ENCODE measurements at places on chromosomes 1 and 21.

GRCh38 chr1:182301467-182302198, 90.0 kb downstream of the GLUL start:
- DNase-seq, result no peak

- no peak for DNase-seq
Measured at GRCh38 chr1:172638885-172639831, 19.7 kb upstream of the FASLG start.

- no peak for DNase-seq
Measured at GRCh38 chr1:89833183-89834082, 12.6 kb downstream of the LRRC8D start.

GRCh38 chr1:88730132-88730675, 46.1 kb downstream of the PKN2 start:
- no peak for DNase-seq

GRCh38 chr1:93578911-93579825, 102.5 kb downstream of the BCAR3 start:
- no peak for DNase-seq

DNA sequence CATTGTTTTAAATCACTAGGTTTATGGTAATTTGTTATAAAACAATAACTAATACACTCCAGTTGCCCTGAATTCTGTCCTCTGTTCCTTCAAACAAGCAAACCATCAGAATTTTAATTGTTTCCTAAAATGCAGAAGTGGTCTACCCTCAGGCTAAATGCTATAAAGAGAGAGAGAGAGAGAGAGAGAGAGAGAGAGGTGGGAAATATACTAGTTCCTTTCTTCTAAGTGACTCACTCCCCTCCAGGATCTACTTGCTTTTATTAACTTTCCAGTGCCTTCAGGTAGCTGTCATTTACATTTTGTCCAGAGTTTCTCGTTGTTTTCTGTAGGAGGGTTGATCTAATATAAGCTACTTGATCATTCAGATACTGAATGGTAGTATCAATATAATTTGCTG, 26.4 kb downstream of the LRRC53 start:
- DNase-seq, result no peak

DNA sequence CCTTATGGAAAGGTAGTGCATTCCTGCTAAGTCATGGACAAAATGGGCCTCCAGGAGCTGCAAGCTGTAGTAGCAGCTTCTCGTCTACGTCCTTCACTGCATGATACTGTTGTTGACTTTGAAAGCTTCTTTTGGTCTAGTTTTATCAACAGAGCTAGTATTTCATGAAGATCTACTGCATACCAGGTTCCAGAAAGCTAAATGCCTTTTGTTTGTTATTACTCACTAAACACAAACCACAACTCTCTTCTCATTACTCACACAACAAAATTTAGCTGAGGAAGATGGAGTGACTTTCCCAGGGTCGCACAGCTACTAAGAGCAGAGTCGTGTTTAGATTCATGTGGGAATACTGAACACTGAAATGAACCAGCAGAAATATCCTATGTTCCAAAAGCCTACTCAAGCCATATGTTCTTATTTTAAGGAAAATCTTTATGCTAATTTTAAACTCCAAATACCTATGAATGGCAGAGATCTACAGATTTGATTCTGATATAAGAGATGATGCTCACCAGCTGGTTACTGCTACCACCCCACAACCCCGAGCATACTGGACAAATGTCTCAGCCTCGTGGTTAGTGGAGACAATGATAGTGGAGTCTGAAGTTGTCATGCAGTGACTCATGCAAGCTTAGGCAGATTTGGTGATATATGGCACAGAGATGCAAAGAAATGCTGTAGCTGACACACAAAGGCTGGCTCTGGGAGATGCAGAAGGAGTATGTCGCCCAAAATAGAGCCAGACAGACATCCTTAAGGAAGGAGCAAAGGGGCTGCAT, 20.6 kb downstream of the PGBD2 start:
- DNase-seq, result no peak

DNA sequence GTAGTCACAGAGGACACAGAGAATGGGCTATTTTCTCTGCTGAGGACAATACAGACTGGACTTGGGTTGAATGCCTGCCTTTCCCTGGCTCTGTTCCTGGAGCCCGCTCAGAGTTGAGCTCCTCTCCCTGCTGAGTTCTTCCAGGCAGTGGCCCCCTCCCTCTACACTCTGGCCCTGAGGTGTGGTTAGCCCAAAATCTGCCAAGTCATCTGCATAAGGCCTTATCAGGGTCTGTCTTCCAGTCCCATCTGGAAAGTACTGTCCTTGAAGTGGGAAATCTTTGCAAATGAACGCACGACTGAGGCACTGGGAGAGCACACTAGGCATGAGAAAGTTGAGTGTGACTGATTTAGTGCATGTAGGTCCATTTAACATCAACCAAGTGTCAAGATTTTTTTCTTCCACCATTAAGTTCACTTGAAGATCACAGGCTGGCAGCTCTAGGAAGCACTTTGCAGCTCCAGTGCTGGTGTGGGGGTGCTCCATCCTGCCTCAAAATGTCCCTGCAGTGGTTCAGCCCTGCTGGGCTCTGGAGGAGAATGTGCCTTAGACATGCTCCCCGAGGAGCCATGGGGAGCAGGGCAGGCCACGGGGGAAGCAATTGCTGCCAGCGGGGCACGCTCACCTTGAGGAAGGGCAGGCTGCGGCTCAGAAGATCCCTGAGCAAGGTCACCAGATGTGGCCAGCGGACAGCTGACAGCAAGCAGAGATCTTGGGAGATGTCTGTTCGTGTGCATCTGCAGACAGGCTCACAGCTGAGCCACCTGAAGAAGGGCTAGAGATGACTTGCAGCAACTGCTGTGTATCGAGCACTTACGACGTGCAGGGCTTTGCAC, 41.5 kb downstream of the IER5 start:
- no peak for DNase-seq

GRCh38 chr1:228374711-228375577, 31.7 kb downstream of the TRIM11 start:
- DNase-seq, result no peak

DNA sequence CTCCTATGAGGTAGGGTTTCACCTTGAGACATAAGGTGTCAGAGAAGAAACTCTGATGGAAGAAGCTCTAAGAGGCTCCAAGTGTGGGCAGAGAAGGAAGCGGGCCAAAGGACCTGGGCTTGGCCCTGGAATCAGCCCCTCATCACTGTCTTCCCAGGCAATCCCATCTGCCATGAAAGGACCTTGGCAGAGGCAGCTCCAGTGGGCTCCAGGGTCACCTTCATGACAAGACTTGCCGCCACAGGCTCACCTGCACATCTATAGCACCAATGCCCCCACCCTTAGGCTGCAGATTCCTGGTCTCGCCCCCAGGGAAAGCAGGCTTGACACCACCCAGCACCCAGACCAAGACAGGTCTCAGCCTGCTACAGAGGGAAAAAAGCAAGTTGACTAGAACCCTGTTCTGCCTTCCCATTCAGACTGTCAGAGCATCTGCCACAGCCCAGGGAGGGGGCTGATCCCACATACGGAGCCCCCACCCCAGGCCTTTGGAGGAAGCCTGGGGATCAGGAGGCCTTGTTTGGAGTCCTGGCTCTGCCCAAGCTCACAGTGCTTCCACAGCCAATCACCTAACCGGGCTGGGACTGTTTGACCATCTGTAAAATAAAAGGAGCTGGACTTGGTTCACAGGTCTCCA, 490 bp upstream of the FAM110D start:
- DNase-seq, result no peak

DNA sequence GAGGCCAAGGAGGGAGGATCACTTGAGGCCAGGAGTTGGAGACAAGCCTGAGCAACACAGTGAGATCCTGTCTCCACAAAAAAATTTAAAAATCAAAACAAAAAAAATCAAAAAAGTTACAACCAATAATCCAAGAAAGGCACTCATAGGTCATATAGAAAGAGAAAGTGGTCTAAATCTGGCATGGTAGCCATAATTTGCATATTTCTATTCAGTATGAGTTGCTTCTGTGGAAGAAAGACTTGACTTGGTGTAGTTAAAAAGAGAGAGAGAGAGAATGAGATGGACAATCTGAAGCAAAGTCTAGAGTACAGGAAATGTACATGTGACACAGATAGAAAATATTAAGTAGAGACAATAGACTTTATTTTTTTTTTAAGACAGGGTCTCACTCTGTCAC, 22.5 kb downstream of the JMJD4 start:
- no peak for DNase-seq
